ELR (cell line): ENCODE measurements at places on chromosomes 6 and 20.

DNA sequence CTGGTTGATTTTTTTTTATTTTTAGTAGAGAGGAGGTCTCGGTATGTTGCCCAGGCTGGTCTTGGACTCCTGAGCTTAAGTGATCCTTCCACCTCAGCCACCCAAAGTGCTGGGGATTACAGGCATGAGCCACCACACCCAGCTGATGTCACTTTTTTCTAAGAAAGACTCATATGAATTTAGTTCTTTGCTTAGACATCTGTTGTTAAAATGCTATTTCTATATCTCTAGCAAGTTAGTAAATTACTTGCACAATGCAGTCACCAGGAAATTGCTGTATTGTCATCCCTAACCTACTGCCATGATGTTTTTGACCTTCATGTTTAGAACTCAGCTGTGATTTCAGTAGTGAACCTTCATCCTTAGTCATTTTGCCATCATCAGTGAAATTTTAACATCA, 5.7 kb downstream of the KDM1B start:
- no peak for DNase-seq

DNA sequence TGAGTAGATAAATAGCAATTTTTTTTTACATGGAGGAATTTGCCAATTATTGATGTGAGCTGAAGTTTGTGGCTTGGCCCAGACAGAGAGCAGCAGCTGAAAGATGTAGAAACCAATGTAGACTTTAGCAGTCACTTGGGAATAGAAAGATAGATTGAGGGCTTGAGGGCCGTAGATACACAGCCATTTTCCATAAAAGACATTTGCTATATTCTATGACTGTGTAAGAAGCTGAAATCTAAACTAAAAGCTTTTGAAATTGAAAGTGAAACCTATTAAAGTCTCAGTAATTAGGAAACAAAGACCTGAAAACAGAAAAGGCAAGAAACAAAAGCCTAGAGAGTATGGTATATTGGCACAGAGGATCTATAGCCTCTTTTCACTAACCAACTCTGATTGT, 332.7 kb downstream of the CENPW start:
- no peak for DNase-seq

DNA sequence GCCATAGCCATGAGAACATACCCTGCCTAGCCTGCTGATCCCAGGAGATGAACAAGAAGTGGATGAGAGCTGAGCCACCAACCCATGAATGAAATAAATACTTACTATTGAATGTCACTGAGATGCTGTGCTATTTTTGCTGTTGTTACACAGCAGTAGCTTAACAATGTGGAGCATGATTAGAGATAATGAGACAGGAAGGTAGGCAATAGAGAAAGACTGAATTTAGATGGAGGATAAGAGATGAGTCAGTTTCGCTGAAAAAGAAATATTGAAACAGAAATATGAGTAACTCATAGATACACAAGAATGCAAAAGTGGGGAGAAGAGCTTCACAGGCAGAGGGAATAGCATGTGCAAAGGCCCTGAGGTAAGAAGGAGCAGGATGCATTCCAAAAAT, 94.9 kb upstream of the TOP1 start:
- DNase-seq, result no peak

GRCh38 chr6:15430931-15431405, 185.1 kb downstream of the JARID2 start:
- no peak for DNase-seq

DNA sequence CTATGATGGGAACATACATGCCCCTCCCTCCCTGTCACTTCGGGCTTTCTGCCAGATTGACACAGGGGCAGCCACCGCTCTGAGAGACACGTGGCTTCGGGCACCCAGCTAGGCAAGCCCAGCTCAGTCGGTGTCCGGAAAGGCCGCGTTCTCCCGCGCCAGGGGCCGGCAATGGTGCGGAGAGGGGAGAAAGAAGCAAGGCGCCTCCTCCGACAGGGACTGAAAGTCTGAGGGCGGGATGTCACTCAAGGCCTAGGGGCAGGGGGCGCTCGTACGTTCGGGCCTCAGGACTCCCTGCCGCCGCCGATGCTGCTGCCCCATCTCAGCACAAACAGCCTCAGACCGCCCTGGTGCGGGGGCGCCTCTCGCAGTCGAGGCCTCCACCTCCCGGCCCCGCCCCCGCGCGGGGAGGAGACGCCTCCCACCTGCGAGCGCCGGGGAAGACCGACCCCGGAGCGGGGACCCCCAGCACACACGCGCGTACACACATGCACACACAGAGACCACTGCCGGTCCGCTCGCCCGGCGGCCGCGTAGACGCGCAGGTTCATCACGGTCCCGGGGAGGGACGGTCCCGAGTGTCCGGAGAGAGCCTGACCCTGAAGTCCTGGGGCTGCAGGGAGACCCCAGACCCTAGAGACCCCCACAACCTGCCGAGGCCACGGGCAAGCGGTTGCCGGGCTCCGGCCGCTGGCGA, 1.9 kb downstream of the GRM4 start:
- peak; percentile 43 for DNase-seq

- peak; percentile 48 for DNase-seq
These were observed 11.5 kb upstream of the PDYN start for GRCh38 chr20:2005359-2005758.

GRCh38 chr6:139996253-139996834, 621.9 kb upstream of the CITED2 start:
- DNase-seq, result no peak

GRCh38 chr20:38121741-38122140, 43.3 kb downstream of the TGM2 start:
- DNase-seq, result no peak

- DNase-seq, result peak; percentile 13
These were observed 334.1 kb downstream of the COL12A1 start for GRCh38 chr6:74871757-74872156.

GRCh38 chr20:49186535-49187329, 1.4 kb downstream of the STAU1 start:
- peak; percentile 76 for DNase-seq

DNA sequence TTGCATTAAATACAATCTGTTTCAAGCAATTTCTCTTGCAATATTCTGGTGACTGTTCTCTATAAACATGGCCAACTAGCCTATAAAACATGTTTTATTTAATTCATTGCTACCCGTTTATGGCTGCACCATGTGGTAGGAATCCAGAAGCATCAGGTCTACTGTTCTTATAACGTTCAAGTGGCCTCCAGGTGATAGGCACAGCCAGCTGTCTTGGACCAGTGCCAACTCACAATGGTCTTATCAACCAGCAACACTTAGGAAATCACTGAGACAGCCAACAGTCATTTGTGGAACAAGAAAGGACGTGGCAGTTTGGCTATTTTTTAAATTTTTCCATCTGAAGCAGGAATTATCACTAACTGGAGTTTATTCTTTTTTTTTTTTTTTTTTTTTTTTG, 193.6 kb downstream of the NKAIN2 start:
- no peak for DNase-seq

DNA sequence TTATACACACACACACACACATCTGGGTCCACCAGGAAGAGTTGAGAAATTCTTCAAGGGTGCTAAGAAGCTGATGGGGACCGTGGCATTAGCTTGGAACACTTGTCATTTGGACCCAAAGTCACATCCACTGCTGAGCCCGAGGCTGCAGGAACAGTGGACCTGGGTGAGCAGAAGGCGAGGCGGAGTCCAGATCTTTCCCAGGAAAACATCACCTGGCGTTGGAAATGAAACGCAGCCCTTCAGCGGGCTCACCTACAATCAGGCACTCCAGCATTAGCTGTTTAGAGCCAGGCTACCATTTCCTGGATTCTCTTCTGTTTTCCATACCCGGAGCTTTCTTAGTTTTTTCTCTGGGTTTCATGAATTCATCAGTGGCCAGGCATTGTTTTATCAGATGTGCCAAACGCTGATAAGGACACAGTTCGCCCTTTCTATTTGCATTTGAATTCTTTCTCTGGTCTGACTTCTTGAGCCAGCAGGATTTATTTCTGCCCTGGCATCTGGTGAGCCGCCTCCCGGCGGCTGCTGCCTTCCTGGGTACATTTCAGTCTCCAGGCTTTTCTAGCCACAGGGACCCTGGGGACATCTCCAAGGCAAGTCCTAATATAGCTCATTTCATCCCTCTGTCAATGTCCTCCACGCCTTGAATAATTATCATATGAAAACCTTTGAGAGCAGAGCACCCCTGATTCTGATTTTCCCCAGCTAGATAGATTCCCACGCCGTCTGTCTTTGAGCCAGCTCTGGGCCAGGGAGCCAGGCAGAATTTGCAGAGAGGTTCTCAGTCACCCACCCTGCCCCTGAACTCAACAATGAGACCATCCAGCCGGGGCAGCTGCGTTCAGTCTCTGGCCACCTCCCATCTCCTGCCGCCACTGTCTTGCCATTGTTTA, 170.9 kb downstream of the TTLL2 start:
- no peak for DNase-seq

GRCh38 chr6:24458134-24458533, 31.2 kb downstream of the GPLD1 start:
- DNase-seq, result no peak

GRCh38 chr6:128078276-128078675, 177.4 kb upstream of the THEMIS start:
- DNase-seq, result no peak

GRCh38 chr6:40796260-40797221, 209.4 kb upstream of the LRFN2 start:
- peak; percentile 28 for DNase-seq

DNA sequence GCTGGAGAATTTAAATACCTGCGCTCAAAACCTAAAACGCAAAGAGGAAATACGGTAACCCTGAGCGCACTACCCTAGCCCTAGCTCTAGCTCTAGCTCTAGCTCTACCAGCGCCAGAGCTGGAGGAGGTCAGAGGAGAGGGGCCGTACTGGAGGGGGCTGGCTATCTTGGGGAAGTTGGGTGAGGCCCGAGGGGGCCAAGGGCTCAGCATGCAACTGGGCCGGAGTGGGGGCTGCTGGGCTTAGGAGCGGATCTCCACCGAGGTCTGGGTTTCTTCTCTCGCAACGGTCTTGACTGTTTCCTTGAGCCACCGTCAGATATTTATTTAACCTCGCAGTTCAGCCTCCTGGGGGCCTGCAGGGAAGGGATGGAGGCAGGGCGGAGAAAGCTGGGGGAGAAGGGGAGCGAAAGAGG, 91.0 kb downstream of the NCR2 start:
- DNase-seq, result no peak

DNA sequence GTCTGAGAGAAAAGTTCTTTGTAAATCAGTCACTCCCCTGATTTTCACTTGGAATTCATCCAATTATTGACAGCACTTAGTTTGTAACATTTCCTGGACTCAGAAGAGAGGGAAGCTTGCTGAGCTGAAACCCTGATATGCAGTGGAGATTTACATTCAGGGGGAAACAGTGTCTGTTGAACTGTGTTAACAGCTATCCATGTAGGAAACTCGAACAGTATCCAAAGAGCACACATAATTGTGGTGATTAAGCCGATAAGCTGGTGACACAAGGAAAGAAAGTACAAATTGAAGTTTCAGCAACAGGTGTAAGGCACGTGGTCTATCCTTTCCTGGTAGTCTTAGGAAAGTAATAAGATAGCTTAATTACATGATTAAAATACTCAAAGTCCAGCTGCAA, 78.1 kb upstream of the FLRT3 start:
- no peak for DNase-seq

- no peak for DNase-seq
These were observed 129.4 kb upstream of the DST start for GRCh38 chr6:56771929-56772607.

GRCh38 chr6:28712982-28713381, 187.3 kb downstream of the GPX5 start:
- DNase-seq, result no peak

DNA sequence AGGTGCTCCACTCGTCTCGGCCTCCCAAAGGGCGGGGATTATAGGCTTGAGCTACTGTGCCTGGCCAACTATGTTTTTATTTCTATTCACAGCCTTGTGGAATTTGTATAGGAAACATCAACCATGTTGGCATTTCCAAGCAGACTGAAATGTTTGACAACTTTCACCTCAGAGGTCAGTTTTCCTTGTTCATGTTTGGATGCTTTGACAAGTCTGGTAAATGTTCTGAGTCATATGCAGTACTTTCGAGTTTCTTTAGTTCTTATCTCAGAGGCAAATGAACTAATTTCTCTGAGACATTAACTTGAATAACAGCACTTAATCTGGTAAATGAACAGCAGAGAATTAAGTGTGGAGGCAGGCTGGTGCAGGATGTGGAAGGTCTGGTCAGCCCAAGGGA, 373.4 kb upstream of the SYNCRIP start:
- DNase-seq, result no peak

GRCh38 chr6:2124260-2124709, 121.1 kb downstream of the GMDS start:
- DNase-seq, result no peak

DNA sequence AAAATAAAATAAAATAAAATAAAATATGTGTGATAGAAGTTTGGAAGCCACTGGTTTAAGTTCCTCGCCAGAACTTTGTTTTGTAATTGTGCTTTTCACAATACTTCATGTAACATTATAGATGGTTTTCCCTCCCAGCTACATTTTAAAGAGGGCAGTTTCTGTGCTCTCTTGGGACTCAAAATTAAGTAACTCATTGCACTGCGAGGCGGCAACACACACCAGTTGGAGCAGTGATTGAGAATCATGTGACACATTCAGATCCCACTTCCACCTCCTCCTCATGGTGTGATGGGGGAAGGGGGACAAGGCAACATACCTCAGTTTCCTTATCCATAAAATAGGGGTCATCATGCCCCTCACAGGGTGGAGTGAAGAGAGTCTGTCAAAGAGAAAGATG, 7.5 kb downstream of the C2 start:
- no peak for DNase-seq

DNA sequence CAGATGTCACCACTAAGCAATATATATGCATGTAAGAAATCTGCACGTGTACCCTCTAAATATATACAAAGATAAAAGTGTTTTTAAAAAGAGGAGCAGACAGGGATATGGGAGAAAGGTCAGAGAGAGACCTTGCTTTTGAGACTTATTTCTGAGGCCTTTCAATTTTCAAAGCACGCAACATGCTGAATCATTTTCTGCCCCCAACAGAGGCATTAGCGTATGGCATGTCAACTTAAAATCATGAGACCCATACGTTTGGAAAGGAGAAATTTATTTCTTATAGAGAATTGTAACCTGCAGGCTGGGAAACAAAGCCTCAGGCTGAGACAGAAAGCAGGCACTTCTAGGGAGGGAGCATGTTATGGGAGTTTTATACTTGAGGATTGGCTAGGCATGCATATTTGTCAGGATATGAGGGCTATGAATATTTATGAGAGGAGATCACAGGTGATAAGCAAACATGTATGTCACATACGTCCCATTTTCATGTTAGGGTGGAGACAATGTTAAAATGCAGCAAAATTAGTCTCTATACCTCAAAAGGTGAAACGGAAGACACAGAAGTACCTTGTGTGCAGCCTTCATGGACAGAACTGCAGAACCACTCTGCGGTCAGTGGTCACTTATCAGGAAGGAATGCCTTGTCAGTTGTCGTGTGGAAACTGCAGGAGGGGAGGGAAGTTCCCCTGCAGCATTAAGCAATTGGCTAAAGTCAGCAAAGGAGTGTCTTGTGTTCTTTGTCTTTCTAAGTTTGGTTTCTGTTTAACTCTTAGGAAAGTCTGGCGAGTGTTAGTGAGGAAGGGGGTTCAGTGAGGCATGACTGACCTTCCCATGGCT, 6.3 kb upstream of the GABRR2 start:
- no peak for DNase-seq

DNA sequence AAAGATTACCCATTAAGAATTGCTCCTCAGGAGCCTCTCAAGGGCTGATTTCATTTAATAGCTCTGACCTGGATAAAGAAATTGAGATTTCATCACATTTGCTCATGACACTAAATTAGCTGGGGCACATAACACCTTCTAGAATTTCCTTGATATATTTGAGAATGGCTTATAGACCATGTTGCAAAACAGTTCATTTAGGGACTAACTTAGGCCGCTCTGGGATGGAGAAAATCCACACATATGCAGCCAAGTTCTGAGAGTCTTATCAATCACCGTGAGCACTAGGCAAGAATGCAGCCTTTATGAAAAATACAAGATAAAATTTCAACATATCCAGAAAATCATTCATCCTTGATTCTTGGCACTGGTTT, 91.0 kb upstream of the MCHR2 start:
- no peak for DNase-seq
